ENCODE measurements at places on chromosomes 5 and 9. TPM values are rescaled to one million over a fixed set of nuclear protein-coding genes. Genes with fewer than 3 reads are reported as not detected.

The INSL6 gene
- not detected for total RNA-seq

The IFNA2 gene
- not detected for total RNA-seq

- H3K4me1 ChIP-seq = no peaks in the 10 kb centered on the region
- no peaks in the 10 kb centered on the region for H3K27me3 ChIP-seq
- no peak for DNase-seq
- H3K27ac ChIP-seq = no peak overlapping the region
- H3K36me3 ChIP-seq = no peaks in the 10 kb centered on the region
- H3K4me3 ChIP-seq = no peak overlapping the region
Observed at GRCh38 chr9:101966691-101967090, 228.2 kb upstream of the GRIN3A start.

The SOX30 gene
- 0.34 TPM for total RNA-seq

The C9 gene
- not detected for total RNA-seq

The ACSL6 gene
- total RNA-seq = 1.6 TPM

DNA sequence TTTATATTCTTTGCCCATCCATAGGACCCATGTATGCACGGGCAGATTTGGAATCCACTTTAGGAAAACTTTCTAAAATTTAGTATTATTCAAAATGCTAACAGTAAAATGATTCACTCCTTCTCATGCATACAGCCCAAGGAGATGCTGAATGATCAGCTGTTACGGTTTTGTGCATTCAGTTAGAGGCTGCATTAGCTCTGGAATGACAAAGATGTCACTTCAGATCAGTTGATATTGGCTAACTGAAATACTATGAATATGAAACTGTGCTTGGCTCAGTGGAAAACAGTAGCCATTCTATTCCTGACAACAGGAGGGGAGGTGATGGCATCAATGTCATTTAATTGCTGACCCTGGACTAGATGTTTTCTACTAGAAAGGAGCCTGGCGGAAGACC lies 560.7 kb downstream of the ZNF608 start:
- no peak for DNase-seq
- H3K27ac ChIP-seq = no peak overlapping the region
- no peaks in the 10 kb centered on the region for H3K27me3 ChIP-seq
- no peaks in the 10 kb centered on the region for H3K36me3 ChIP-seq
- peaks cover 9% of the 10 kb centered on the region for H3K4me1 ChIP-seq
- no peak overlapping the region for H3K4me3 ChIP-seq

DNA sequence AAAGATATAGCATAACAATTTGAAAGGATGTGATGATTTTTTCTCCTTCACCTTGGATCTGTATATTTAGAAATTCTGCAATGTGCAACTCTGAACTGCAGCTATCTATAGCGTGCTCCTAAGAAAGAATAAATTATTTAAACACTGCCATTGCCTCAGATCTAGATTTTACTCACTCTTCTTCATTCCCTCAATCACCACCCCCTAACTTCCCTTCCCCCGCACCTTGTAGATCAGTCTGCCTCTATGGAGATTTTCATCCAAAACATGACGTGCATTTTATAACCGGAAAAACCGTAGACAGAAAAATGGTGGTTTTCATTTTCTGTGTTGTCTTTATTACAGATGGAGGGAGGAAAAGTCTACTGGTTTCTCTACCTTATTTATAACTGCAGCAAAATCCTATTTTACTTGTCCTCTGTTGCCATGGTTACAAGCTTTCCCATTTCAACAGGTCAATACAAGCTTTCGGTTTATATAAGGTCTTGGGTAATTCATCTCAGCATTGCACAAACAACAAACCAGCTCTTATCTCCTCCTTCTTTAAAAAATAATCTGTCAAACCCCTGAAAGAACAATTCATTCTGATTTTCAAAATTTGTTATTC lies 480.0 kb downstream of the TAF11L14 start:
- H3K36me3 ChIP-seq = no peaks in the 10 kb centered on the region
- H3K4me1 ChIP-seq = no peaks in the 10 kb centered on the region
- no peak overlapping the region for H3K27ac ChIP-seq
- no peak overlapping the region for H3K4me3 ChIP-seq
- H3K27me3 ChIP-seq = no peaks in the 10 kb centered on the region

The MEF2C gene
- total RNA-seq = 32.3 TPM

DNA sequence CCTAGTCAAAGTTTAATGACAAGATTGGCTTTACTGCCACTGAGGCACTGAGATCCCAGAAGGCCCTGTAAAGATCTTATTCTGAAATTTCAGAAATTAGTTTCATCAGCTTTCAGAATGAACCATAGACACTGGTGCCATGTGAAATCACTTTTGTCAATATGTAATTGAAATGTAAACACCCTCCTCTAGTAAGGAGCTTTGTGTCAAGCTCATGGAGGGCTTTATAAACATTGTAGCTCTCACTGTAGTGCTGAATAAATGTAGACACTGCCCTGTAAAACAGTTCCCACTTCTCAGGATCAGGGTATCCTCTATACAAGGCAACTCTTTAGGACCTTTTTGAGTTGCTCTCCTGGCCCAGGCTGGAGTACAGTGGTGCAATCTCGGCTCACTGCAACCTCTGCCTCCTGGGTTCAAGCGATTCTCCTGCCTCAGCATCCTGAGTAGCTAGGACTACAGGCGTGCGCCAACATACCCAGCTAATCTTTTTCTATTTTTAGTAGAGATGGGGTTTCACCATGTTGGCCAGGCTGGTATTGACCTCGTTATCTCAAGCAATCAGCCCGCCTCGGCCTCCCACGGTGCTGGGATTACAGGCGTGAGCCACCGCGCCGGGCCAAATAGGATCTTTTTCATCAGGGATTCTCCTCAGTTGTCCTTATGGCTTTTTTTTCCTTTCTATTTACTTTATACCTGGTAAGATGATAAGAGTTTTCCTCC lies 1823.9 kb upstream of the CDH9 start:
- no peaks in the 10 kb centered on the region for H3K36me3 ChIP-seq
- H3K27me3 ChIP-seq = no peaks in the 10 kb centered on the region
- H3K4me1 ChIP-seq = no peaks in the 10 kb centered on the region

DNA sequence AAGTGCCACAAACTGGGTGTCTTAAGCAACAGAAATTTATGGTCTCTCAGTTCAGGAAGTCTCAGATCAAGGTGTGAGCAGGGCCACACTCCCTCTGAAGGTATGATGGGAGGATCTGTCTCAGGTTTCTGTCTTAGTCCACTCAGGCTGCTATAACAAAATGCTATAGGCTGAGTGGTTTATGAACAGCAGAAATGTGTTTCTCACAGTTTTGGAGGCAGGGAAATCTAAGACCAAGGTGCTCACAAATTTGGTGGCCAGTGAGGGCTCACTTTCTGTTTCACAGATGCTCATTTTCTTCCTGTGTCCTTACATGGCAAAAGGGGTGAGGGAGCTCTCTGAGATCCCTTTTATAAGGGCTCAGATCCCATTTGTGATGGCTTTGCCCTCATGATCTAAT lies 281.4 kb downstream of the CWC27 start:
- DNase-seq = no peak
- peaks cover 11% of the 10 kb centered on the region for H3K4me1 ChIP-seq
- no peaks in the 10 kb centered on the region for H3K27me3 ChIP-seq
- H3K36me3 ChIP-seq = no peaks in the 10 kb centered on the region
- no peak overlapping the region for H3K27ac ChIP-seq

- no peaks in the 10 kb centered on the region for H3K27me3 ChIP-seq
- no peak for DNase-seq
- H3K4me1 ChIP-seq = peaks cover 2% of the 10 kb centered on the region
- no peak overlapping the region for H3K27ac ChIP-seq
Observed at GRCh38 chr5:119309326-119309725, 46.5 kb upstream of the TNFAIP8 start.

Data from esophagus muscularis mucosa (tissue), 4 donors.